ENCODE measurements at places on chromosomes 3 and 15.

GRCh38 chr15:41583795-41584194 is 24.8 kb downstream of the TYRO3 start:
- DNase-seq: no peak

DNA sequence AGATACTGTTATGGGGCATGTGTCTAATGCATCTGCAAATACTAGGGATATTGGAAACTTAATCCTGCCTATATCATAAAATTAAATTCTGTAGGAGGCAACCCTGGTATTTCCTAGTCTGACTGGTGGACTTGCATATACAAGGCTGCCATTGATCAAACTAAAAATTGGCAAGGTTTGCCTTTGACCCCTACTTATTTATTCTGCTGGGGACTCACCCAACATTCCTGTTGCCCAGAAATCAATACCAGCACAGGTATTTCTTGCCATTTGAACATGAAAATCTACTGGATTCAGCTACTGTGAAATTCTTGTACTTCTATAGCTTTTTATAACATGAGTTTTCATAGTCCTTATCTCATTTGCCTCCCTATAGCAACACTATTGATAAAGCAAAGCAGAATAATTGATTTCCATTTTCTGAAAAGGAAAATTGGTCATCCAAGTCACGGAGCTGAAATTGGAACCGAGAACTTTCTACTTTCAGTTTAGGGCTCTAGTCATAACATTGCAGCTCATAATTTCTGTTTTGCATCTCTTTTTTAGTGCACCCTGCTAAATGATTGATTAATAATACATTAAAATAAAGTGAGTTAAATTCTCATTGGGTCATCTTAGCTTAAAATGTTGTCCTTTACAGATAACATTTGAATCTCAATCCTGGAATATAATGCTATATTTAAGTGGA is 365.2 kb downstream of the MFSD1 start:
- no peak for DNase-seq

- DNase-seq: no peak
Observed at GRCh38 chr3:42172047-42172654, 81.0 kb downstream of the TRAK1 start.

DNA sequence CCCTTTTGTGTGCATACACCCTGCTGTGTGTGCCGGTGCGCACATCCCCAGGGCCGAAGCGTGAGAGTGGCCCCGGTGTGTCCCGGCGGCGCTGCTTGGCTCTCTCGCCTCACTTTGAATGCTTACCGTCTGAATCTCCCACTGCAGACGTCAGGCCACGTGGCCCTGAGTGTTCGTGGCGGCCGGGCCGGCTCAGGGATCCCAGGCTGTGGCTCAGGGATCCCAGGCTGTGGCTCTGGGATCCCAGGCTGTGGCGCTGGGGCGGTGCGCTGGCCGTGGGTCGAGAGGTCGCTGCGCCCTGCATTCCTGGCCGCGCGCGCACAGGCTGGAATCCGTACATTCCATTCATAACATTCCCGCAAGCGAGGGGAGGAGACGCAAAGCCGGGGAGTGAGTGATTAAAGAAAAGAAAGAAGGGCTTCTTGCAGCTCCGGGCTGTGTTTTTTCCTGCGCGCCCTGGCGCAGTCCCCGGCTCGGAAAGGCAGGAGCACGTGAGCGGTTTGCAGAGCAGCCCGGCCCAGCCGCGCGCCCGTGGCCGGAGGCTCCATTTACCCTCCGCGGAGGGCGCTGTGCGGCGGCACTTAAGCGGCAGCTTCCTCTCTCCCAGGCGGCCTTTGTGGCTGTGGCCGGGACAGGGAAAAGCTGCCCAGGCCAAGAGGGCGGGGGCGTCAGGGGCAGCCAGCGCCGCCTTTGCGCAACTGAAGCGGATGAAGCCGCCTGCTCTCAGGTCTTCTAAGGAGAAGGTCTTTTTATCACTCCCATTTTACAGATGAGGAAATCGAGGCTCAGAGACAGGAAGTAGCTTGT is 87.0 kb upstream of the ALDH1L1 start:
- no peak for DNase-seq

DNA sequence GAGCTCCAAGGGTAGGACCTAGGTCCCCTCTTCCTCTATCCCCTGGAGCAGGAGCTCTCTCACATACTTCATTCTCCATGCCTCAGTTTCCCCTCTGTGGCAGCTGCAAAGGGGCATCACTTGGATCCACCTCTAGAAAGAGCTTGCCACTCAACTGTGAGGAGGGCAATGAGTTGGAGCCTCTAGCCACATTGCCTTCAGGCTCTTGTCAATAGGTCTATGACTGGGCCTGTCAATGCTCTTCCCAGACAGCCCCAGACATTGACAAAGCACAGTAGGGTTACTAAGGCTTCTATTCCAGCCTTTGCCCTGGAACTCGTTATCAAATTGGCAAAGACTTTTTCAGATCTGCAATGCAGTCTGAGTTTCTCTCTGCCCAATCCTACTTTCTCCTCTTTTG is 4.4 kb upstream of the VIPR1 start:
- no peak for DNase-seq

DNA sequence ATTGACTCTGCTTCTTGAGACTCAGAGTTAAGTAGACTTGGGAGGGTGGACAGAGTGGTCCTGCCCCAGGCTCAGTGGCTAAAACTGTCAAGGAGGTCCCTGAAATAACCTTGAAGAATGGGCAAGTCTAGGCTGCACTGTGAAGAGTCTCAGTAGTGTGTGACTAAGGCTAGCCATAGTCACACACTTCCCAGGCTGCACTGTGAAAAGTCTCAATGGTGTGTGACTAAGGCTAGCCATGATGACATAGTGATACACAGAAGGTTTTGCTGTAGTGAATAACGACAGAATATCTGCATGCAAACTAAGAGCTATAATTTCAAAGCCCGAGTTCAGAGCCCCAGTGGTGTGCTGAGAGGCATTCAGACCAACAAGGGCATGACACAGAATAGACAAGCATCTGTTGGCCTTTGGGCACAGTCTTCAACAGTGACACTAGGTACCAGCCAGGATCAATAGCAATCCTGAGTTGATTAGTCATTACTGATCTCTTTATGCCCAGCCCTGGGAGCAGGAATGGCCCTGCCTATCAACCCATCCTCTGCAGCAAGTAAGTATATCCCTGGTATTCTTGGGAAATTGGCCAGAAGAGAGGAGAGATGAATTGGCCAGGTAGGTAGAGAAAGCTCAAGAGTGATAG is 72.4 kb upstream of the BBX start:
- DNase-seq: no peak

GRCh38 chr3:124140746-124141145 is 148.8 kb upstream of the ROPN1 start:
- DNase-seq: no peak

DNA sequence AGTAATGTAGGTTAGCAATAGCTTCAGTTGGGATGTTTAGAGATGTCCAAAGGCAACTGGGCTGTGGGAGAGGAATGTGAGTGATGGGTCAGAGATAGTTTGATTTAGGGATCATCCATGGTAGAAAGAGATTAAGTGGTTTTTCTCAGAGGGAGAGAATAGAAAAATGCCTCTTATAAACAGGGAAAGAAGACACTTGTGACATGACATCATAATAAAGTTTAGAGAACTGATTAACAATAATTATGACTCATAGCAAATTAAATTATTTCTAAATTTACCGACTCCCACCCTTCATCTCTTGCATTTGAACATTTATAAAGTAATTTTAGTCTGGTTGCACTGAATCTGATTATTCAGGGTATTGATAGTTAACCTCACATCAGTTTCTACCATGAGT is 145.1 kb downstream of the CDIN1 start:
- no peak for DNase-seq

DNA sequence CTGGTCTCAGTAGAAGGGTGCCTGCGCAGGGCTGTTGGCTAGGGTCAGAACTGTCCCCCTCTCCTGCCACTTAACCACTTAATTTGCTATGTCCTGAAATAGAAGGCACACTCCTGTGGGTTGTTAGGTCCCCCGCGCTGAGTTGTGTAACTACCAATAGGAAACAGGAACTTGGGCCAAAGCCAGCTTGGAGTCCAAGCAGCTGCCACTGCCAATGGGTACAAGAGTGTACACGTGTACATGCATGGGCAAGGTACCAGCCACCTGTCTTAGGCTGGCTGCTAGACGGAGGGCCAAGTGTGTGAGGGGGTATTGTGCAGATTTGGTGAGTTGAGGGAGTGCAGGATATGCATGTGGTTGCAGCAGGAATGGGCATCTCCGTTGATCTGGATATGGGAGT is 29.7 kb upstream of the POLG start:
- DNase-seq: no peak

GRCh38 chr3:30664884-30665283 is 58.5 kb downstream of the TGFBR2 start:
- DNase-seq: no peak

- no peak for DNase-seq
Observed at GRCh38 chr3:105842449-105842848, 26.4 kb downstream of the CBLB start.

GRCh38 chr3:42649783-42650182 is 3.7 kb upstream of the ZBTB47 start:
- no peak for DNase-seq

- no peak for DNase-seq
Observed at GRCh38 chr15:90007076-90007460, 5.9 kb downstream of the ZNF710 start.

GRCh38 chr3:143294188-143294587 is 174.6 kb downstream of the CHST2 start:
- DNase-seq: no peak

GRCh38 chr15:79887054-79887930 is 9.5 kb downstream of the MTHFS start:
- DNase-seq: no peak

DNA sequence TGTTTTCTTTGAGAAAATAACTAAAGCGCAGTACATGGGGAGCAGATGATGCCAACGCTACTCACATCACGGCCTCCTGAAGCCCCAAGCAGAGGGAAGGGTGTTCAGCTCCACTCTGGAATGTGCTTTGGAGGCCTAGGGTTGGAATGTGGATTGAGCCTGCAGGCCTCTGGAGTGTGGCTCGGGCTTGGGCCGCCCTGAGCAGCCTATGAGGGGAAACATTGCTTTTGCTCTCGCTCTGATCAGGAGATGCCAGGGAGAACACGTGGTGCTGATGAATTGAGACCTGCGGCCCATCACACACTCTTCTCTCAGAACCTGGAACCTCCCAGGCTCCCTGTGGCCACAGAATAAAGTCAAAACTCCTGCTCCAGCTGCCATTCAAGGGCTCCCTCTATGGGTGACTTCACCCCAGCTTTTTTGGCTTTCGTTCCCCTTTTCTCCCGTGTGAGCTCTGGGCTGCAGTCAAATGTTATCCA is 23.3 kb downstream of the CCDC13 start:
- no peak for DNase-seq

DNA sequence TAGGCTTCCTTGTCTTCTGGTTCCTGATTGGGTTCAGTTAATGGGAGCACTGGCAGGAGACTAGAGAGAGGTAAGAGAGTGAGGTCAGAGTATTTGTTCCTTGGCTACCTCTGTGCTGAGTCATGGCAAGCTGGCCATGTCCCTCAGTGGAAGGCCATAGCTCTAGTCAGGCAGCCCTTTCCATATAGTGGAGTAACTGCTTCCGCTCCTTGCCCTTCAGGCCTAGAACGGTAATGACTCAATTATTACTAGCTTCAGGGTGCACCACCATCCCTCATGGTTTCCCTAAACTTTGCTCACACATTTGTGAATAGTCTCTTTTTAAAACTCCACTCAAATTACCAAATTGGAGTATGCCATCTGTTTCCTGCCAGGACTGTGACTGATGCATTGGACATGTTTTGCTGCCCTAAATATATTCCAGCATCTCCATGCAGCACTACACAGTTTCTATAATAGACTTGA is 10.5 kb upstream of the ANO10 start:
- no peak for DNase-seq

- no peak for DNase-seq
Observed at GRCh38 chr3:126307591-126308393, 49.4 kb downstream of the KLF15 start.

- DNase-seq: no peak
Observed at GRCh38 chr3:43370293-43370980, 84.1 kb downstream of the SNRK start.

DNA sequence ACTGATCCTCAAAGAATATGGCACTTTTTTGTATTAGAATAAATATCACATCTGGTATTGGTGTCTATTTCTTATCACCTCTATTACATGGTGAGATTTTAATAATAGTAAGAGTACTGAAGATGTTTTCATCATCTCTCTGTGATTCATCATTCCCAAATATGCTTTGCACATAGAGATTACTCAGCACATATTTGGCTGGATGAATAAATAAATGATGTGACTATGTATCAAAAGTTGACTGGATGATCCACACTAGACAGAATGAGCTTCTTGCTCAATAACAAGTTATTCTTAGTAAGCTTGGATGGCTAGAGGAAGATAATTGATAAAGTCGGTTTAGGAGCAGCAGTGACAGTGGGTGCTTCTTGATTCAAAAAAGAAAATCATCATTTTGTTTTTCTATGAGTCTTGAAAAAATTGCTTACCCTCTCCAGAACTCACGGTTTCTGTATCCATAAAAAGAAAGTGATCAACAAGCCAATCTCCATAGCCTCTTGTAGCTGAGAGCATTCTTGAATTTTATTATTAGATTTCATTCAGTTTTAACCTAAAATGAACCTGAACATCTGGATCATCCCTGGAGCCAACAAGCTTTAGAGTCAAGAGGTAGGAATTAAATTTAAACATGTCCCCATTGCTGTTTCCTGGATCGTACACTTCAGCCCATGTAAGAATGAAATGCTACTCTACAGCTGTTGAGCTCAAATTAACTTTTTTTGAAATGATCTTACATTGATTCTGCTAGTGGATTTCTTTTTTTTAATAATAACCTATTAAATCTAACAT is 104.8 kb upstream of the OSTN start:
- no peak for DNase-seq

GRCh38 chr3:23752126-23752525 is 53.6 kb upstream of the UBE2E1 start:
- no peak for DNase-seq

DNA sequence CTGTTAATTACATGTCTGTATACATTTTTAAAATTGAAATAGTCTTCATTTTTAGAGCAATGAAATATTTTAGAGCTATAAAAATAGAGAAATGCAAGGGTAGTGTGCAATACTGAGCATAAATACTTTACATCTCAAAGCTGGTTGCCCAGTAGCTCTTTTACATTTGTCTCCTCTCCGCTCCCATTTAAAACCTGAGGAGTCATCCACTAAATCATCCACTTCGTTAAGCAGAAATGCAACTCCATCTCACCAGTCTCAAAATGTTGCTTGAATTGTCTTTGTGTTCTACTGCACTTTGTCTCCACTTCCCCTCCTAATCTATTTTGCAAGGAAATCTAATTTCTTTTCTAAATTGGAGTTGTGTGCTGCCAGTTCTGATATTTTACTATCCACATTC is 563.6 kb downstream of the VGLL3 start:
- DNase-seq: no peak

DNA sequence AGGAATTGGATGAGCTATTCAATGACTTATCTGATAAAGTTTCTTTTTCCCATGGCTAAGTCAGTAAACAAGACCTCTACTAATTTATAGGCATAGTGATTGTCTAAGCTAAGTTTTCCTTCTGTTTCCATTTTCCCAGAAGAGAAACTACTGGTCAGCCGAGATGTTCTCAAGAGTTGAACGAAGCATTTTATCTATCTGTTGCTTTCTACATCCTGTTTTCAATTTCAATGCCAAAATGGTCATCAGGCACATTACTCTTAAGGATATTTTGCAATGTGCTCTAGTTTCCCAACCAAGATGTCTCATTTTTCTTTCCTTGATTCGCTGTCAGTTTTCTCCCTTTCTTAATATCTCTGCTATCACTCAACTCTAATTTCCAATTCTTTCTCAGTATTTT is 228.7 kb downstream of the MBNL1 start:
- no peak for DNase-seq
